ENCODE measurements at places on chromosomes 16 and 17.

- DNase-seq = peak; percentile 51
Observed at GRCh38 chr17:41800601-41801373, 11.0 kb downstream of the P3H4 start.

- peak; percentile 41 for DNase-seq
Observed at GRCh38 chr16:69171325-69172084, 15.5 kb upstream of the SNTB2 start.

- no peak for DNase-seq
Observed at GRCh38 chr17:56812901-56813388, 20.8 kb downstream of the C17orf67 start.

DNA sequence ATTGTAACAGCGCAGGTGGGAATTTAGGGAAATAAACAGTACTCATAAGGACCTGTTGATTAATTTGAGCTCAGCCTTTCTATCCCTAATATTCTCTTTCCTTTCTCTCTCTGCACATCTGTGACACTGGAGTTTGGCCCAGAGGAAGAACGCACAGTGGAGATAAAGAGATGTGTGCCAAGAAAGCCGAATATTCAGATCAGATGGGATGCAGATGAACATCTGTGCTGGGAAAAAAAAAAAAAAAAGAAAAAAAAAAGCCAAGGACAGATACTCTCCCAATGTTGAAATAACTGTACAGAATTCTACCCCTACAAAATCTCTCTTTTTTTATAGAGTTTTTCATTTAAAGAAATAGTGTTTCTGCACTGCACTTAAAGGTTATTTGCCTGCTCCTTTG is 485.4 kb downstream of the KCNJ2 start:
- DNase-seq = no peak

DNA sequence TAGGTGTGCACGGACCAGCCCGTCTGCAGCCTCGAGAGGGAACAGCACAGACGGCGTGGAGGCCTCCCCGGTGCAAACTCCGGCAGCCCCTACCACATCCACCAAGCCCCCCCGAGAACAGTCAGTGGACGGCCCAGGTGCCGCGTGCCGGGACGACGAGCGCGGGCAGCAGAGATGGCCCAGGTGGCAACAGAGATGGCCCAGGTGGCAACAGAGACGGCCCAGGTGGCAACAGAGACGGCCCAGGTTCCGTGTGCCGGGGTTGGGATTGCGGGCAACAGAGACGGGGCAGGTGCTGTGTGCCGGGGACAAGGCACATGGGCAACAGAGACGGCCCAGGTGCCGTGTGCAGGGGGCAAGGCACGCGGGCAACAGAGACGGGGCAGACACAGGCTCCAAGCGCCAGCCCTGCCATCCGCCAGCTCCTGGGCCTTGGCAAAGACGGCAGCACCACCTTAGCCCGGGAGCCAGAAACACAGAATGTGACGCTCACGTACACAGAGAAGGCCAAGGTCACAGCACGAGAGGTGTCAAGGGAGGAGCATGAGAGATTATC is 31.1 kb downstream of the RPH3AL start:
- DNase-seq = no peak

GRCh38 chr17:64165347-64165746 is 35.4 kb upstream of the ERN1 start:
- DNase-seq = no peak

DNA sequence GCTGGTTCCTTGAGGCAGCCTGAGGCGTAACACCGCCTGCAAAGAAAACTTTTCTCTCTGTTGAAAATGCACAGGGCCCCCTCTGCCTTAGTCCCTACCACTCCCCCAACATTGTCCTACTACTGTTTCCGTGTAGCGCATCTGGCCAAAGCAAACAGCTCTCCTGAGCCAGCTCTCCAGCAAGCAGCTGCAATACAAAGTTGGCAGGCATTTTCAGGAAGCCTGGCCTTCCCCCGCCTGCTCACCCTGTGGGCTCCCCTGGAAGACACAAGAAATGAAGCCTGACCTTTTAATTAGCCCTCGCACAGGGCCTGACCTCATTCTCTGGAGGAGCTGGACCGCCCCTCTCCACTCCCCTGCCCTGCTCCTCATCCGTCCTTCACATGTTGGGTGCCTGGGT is 66.7 kb downstream of the SOX9 start:
- DNase-seq = peak; percentile 6
